ENCODE measurements at places on chromosomes 6 and 20.
A peak's percentile ranks its signal among the peaks of the same experiment; 100 is the strongest.

- DNase-seq, result no peak
Measured at GRCh38 chr20:25470045-25470444, 62.6 kb downstream of the GINS1 start.

- DNase-seq, result no peak
Measured at GRCh38 chr6:35293681-35294080, 3.9 kb upstream of the DEF6 start.

DNA sequence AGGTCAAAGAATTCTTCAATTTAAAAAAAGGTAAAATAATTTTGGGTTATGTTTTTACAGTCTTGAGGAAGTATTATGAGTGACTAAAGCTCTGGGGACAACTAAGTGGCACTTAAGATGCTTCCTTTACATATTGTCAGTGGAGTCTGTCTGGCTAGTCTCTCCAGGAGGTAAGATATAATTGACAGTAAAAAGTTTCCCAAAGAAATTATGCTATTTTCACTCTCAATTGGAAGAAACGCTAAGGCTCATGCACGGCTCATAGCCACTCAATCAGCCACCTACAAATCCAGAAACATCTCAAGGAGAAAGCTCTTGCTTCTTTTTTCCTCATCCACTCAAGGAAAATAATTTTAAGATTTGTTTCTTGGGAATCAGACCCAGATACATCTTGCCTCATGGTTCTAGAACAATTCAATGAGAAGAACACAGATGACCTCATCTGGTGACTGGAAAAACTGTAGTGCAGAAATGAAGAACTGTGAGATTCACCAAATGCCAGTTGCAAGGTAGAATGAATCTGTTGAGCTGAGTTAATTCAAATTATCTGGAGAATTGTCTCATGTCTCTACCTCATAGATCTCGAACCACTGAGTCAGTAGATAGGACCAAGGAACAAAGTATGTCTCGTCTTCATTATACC, 252.9 kb downstream of the TPBG start:
- DNase-seq, result no peak

DNA sequence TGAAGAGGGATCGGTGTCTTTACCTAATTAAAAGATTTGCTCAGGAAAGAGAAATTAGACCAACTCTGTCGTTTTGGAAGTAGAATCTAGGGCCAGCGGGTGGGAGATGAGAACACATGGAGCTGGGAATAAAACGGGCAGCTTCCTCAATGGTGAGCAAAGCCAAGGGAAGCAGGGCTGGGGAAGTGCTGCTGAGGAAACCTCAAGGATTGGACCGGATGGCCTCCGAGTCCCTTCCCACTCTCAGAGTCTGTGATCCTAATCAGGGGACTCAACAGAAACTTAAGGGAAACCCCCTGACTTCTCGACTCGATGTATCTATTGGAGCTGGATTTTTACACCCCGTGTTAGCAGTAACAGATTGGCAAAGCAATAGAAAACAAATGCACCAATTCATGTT, 10.8 kb downstream of the GCNT2 start:
- DNase-seq, result no peak

DNA sequence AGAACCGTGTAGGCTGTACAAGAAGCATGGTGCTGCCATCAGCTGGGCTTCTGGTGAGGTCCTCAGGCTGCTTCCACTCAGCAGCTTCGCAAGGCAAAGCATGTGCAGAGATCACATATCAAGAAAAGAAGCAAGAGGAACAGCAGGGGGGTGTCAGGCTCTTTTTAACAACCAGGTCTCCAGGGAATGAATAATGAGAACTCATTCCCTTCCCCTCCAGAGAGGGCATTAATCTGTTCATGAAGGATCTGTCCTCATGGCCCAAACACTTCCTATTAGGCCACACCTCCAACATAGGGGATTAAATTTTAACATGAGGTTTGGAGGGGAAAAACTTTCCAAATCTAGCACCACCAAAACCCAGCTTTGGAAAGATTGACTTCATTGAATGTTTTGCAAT, 20.0 kb downstream of the GINM1 start:
- DNase-seq, result no peak

GRCh38 chr20:45289942-45290676, 16.5 kb upstream of the RBPJL start:
- no peak for DNase-seq

DNA sequence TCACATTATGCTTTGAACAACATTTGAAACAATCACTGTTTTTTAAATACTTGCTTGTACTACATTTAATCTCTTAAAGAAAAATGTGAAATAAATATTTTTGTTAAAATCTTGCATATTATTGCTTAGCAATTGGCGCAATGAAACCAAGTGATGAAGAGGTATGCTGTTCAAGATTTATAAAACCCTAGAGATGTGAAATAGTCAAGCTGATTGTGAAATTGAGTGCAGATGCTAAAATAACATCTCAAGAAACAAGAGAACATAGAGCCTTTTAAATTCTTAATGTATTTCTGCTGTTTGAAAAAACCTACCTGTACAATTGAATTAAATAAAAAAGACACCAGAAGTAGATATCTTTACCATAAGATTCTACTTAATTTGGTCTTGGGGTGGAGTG, 179.2 kb upstream of the MCHR2 start:
- no peak for DNase-seq

- no peak for DNase-seq
Measured at GRCh38 chr20:11305406-11305805, 612.3 kb upstream of the BTBD3 start.

DNA sequence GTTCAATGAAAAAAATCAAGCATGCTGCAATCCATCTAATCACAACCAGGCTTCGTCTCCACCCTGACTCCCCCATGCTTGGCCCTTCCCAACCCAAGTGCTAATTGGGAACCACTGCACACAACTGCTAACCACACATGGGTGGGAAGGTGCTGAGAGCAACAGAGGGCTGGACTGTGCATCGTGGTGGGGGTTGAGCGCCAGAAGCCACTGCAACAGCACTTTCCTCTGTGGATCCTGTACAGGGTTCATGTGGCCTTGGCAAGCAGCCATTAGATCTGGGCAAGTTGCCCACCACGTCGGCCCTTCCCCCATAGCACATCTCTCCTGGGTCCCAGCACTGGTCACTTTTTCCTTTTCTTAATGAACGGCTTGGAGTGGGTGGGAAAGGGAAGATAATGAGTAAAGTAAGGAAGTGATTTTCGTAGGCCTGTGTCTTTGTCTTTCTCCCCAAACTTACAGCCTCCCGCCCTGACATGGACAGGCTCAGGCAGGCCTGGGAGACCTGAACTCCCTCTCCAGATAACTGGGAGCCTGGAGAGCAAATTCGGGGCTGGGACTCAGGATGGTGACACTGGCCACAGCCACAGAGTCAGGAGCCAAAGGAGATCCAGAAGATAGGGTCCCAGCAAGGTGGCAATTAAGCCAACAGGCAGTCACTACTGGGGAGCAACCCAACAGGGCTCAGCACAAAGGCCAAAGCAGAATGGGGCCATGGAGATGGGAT, 34.4 kb upstream of the MRPS10 start:
- DNase-seq, result no peak

- no peak for DNase-seq
Measured at GRCh38 chr6:112466373-112467151, 119.4 kb downstream of the RFPL4B start.

GRCh38 chr6:19664878-19665612, 172.1 kb upstream of the ID4 start:
- DNase-seq, result peak; percentile 54

DNA sequence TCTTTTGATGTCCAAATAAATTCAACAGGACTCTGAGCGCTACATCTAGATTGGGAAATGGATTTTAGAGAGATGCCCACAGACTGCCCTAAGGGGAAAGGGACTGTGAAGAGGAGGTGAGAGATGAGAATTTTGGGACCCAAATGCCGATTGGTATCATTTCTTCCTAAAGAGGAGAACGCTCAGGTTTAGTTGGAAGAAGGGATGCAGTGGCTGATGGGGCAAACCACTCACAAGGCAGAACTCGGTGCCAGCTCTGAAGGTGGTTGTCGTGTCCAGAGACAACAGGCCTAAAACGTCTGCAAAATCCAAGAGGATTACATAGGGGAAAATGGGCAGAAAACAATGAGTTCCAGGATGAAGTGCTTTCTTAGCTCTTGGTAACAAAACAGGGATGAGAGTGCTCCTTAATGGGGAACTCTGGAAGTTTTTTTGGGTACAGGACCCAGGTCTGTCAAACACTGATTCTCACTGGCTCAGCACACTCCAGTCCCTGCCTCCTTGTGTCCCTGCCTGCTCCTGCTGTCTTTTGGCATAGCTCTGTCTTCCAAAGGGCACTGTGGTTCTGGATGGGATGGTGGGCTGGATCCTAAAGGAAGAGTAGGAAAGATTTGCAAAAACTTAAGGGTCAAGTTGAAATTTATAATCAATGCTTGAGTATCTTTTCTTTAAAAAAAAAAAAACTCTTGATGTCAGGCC, 29.0 kb downstream of the NEDD9 start:
- DNase-seq, result no peak

DNA sequence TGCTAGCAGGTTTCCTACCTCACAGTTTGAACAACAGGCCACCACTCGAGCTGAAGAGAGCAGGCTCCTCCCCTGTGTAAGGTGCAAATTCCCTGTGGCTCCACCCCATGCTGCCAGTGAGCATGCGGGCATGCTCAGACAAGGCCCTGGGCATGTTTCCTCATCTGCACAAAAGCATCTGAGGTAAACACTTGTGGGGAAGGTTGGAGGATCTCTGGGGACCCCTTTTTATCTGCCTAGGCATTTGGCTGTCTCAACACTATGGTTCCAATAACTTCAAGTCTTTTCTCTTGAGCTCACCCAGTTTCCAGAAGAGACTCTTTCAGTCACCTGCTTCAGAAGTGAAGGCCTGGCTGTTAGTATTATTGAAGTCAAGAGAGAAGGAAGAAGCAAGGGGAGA, 9.4 kb downstream of the C6orf58 start:
- DNase-seq, result no peak

GRCh38 chr6:63584566-63584965, 12.3 kb downstream of the LOC128125822 start:
- DNase-seq, result no peak

- DNase-seq, result no peak
Measured at GRCh38 chr20:19885939-19886660, 128.0 kb downstream of the RIN2 start.

DNA sequence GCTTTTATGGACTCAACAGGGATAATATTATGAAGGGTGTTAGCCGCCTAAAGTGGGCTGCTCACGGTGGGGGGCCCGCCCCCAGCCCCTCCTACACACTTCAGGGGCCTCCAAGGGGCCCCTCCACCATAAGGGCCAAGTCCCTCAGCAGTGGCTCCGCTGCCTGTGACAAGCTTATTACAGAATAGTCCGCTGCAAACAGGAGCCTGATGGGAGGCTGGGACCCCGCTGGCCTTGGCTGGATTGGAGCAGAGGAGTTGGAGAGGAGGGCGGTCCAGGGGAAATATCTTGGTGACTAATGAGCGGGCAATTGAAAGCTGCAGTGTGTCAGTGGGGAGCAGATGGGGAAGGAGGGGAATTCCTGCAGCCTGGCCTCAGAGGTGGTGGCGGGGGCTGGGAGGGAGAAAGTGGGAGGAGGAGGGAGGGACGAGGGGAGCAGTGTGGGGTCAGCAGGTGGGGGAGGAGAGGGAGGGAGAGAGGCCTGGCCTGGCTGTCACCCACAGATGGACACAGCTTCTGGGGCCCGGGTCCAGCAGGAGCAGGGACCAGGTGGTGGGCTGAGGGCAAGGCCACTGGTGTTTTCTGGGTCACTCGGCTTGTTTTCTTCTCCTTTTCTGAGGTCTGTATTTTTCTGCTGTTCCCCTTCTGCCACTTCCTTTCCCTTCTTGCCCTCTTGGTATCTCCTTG, 57.6 kb upstream of the FOXP4 start:
- DNase-seq, result peak; percentile 12

GRCh38 chr6:110408901-110409300, 6.5 kb downstream of the DDO start:
- DNase-seq, result no peak

Measured in NCI-H1694 treated with DMSO at 0.1 percent for 48 hours (cell line).